ENCODE measurements at places on chromosomes 3 and 15. TPM values are rescaled to one million over a fixed set of nuclear protein-coding genes. Genes with fewer than 3 reads are reported as not detected.
A peak's percentile ranks its signal among the peaks of the same experiment; 100 is the strongest.

DNA sequence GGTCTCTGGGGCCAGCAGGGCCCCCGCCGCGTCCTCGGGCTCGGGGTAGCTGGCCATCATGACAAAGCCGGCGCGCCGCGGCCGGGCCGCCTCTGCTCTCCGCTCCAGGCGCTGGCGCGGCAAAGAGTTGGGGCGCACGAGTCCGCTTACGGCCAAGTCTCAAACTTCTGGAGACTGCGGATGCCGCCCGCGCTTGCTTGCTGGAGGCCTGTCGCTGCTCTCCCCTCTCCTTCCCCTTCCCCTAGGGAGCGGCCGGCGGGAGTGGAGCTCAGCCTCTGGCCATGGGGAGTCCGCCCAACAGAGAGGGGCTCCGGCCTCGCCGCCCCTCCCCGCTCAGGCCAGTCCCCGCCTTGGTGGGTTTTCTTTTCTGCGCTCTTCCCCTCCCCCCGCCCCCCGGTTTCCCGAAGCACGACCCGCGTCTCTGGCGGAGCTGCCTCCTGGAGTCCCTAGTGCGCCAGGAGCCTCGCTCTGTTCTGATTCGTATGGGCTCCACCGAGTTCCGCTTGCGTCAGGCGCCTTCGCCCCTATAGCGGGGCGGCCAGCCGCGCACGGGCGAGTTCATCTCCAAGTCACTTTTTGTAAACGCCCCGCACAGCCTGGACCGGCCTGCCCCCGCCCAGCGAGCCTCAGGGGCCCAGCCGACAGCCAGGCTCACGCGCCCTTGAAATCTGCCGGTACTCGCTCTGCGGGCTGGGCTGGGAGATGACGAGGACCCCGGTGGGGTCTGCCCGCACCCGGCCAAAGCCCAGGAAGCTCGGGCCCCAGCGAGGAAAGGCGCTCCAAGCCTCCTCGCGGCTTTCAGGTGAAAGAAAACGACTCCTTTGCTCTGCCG is at the start of the genes FOXL2 and FOXL2NB:
FOXL2 (minus strand) TSS at position 475 of the 832 bp plus-strand sequence; CDS start at position 60, 415 bp downstream.
FOXL2NB (plus strand) TSS at position 555 of the 832 bp plus-strand sequence; CDS start at position 703, 148 bp downstream.
- peak; percentile 82 for DNase-seq

The NOX5 gene
- not detected for total RNA-seq

DNA sequence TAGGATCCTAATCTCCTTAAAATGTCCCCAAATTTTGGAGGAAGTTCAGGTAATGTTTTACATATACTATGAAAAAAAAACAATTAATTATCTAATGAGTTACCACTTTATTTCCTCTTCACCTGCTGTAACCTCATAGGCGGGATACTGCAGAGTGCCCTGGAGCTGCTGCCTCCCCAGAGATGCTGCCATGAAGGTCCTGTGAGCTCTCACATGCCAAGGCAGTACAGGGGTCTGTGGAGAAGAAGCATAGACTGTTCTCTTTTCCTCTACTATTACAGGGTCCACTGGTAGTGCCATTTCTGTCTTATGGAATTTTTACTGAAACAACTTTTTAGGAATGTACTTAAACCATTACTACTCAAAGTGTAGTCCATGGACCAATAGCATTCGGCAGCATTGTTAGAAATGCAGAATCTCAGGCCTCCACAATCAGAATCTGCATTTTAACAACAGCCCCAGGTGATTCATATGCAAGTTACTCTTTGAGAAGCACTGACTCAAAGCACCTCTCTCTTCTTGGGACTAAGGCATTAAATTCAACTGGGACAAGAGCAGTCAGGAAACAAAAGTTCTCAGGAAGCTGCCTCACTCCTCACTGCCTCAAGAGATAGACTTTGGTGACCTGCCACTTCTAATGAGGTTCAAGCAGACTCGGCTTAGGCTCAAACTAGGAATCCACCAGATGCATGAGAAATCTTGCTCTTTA is 30.3 kb upstream of the CPOX start:
- DNase-seq = no peak

The GOLGA8G gene
- not detected for total RNA-seq

The VGLL4 gene
- 41.9 TPM for total RNA-seq

The ALDH1L1 gene
- total RNA-seq = 1.6 TPM

DNA sequence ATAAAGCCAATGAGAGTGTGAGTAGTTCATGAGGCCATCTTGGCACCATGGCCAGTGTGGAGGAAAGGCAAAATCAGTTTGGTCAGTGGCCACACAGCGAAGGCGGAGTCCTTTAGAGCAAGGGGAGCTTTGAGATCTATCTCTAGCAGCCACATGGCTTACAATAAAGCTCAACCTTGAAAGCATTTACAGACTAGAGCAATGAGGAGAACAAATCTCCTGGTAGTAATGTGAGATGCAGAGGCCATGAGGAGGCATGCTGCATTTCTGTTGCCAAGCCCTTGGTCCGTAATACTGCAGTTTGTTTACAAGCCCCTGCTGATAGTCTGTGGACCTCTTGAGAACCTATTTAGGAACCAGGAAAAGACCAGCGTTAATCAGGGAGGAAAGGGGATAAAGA is 381.5 kb upstream of the C2CD4B start:
- no peak for DNase-seq

- no peak for DNase-seq
Observed at GRCh38 chr3:184335291-184335660, 2.1 kb upstream of the FAM131A start.

DNA sequence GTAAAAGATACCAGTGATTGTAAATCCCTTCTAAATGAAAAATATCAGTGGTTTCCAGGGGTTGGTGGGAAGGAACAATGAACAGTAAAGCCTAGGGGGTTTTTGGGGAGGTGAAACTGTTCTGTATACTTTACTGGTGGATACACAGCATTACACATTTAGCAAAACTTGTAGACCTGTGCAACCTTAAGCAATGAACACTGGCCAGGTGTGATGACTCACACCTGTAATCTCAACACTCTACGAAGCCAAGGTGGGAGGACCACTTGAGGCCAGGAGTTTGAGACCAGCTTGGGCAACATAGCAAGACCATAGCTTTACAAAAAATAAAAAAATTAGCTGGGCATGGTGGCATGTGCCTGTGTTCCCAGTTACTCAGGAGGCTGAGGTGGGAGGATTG is 1.8 kb downstream of the CCDC13 start:
- DNase-seq = no peak

DNA sequence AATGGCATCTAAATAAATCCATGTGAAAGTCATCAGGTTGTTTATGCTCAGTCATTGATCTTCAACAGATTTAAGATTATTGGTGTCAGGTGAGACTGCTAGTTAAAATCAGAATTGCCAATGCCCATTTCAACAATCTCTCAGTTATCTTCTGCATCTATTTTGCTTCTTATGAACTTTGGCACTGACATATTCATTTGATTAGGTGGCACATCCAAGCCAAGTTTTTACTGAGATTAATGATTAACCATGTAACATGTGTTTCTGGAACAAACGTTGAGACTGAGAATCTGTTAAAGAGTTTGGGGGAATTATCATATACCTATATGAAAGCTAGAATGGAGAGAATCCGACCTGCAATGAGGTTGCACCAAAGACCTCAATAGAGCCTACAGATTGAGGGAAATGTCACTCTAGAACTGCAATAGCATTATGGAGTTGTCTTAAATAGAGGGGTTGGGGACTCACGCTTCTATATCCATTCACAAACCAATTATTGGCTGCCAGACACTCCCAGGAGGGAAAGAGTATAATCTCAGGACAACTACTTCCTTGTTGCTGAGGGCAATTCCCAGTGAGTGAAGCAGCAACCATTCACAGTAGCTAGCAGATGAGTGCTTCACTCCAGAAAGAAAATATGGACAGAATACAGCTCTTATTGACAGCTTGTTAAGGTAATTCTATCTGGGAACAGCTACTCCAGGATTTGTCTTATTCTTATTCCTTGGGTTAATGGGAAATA is 891.3 kb downstream of the SQOR start:
- no peak for DNase-seq

DNA sequence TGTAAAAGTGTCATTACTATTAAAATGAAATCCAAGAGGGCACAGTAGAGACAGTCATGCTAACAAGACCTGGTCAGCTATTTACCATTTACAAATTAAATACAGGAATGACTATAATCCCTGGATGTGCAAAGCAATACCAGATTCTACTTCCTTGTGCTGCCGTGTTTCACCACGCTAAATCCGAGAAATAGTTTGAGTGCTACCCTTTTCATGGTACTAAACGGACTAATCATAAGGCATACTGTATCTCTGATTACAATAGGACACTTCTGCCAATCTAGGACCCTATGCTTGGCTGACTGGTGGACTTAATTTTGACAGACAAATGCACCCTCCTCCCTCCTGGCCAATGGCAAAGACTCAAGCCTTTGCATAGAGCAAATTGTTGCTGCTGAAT is 63.0 kb upstream of the NR2F2 start:
- no peak for DNase-seq

GRCh38 chr3:184441202-184441900 is 61.5 kb downstream of the CHRD start:
- no peak for DNase-seq

GRCh38 chr15:60721707-60722106 is 242.8 kb upstream of the ICE2 start:
- DNase-seq = no peak

DNA sequence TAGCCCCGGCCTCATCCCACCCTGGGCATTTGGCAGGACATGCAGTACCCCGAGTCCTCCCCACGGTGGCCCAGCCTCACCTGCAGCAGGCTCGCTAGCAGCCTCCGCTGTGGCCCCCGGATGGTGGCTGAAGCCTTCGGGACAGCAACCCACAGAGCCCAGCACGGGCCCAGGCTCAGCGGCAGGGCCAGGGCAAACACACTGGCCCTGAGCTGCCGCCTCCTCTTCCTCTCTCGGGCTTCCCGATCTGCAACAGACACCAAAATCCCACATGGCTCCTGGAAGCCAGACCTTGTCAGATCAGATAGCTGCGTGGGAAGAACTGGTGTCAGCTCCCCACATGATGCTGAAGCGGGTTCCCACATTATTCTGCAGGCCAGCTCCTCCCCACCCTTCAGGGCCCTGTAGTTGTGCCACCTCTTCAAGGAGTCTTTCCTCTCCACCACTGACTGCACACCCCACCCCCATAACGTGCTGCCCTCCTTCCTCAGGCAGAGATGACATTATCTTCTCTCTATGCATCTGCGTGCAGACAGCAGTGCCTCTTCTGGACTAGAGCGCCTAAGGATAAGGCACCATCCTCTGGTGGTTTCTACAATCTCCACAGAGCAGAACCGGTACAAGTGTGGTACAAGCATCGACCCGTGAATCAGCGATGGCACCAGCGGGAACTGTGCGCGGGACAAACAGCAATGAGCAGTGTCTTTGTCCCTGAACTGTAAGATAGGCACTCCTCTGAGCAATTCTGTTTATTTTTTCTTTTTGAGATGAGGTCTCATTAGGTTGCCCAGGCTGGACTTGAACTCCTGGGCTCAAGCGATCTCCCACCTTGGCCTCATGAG is 9.5 kb downstream of the TMEM44 start:
- no peak for DNase-seq

DNA sequence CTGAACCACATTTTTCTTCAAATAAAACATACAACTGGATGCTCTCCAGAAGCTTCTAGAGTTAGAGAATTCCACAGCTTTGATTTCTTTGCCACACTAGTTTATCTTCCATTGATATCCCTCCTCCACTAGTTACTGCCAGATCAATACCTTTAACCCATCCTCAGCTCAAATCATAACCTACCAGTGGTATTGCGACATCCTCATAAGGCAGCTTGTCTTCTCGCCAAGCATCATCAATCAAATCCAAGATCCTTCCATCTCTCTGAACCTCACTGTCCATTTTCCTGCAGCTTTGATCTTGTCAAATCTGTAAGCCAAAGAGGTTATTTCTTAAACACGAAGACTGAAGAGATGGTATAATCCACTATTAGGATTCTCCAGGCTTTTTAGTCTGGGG is 3.2 kb downstream of the ANAPC13 start:
- no peak for DNase-seq
